ENCODE measurements at places on chromosomes 1 and 21.

DNA sequence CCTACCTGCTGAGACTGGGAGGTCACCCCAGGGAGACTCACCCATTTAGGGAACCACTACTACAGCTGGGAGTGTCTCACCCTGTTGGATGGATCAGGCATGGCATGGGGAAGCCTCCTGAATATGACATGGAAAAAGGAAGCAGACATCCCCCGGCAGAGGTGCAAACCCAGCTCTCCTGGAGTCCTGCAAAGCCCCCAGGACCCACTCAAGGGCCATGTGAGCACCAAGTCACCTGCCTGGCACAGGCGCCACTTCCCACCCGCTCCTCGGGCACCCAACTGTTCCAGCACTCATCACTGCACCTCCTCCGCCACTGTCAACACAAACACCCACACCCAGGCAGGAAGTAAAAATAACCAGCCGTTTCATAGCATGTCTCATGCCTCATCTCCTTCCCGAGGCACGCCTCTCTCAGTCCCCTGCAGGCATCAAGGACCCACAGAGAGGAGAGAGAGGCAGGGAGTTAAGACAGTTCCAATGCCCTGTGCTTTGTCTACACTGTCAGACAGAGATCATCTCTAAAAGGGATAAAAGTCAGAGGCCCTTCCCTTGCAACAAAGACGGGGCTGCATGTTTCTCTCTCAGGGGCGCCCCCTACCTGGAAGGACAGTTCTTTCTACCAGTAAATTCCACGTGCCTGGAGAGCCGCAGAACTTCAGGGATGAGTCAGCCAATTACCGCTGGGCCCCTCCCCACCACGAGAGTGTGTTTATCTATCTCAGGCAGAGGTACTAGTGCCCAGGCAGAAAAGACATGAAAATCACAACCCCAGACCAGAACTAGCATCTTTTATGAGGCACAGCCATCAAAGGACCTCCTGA is 150.1 kb upstream of the SOD1 start:
- peak; percentile 65 for DNase-seq

- DNase-seq, result no peak
Measured at GRCh38 chr1:204645666-204646065, 39.9 kb downstream of the LRRN2 start.

DNA sequence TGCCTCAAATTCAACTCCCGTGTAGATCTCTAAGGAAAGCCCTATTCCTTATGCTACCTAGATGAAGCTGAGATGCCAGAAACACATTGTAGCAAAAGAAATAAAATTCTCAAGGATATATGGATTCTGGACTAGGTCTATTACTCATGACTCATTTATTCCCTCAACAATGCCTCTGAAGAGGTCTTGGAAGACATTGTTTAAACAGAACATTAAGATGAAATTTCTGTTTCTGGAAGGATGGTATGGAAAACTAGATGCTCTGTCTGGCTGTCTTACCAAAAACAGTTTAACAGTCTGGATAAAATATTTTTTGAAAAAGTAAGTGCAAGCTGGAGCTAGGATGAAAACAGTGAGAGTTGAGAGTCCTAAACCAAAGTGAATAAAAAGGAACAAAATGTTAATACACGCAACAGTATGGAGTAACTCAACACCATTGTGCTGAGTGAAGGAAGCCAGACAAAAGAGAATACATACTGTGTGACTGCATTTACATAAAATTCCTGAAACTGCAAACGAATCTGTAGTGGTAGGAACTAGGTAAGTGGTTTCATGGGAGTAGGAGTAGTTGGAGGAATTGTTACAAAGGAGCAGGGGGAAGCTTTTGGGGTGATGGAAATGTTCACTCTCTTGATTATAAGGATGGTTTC is 59.3 kb upstream of the GNG12 start:
- no peak for DNase-seq

- DNase-seq, result no peak
Measured at GRCh38 chr21:42236014-42236413, 17.1 kb downstream of the ABCG1 start.

DNA sequence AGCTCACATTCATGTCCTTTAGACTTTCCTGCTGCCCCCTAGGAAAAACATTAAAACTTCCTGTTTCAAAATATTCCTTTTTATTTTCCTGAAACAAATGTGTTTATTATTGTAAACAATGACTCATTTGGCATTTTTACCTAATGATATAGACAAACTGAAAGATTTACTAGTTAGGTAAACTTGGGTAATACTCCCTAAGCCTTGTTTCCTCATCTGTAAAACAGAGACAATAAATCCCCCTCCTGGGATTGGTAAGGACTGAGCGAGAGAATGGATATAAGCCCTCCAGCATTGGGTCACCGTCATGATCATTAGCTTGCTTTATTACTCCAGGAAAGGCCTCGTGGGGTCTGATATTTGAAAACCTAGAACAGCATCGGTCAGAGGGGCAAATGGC is 59.8 kb downstream of the LPAR3 start:
- DNase-seq, result no peak

GRCh38 chr1:150441121-150441520 is 46.1 kb upstream of the TARS2 start:
- no peak for DNase-seq

- no peak for DNase-seq
Measured at GRCh38 chr1:196302420-196302819, 305.8 kb downstream of the KCNT2 start.

- DNase-seq, result no peak
Measured at GRCh38 chr1:40917995-40918711, 56.0 kb upstream of the CITED4 start.

DNA sequence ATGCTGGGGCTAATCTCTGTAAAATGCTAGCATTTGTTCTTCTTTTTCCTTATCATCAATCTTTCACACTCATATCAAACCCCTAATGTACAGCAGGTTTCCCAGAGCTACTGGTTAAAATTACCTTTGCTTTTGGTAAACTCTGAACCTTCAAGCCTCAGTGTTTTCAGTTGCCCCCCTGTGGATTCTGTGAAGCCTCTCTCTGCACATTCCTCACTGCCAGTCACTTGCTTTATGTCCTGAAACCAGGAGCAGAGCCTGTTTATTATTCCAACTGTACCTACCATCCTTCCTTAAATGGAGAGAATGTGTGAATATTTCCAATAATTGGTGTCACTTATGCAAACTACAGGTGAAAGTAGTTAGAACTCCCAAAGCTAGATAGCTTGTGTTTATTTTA is 134.2 kb downstream of the NEK7 start:
- DNase-seq, result no peak

All from activated CD8-positive, alpha-beta memory T cell treated with anti-CD3 and anti-CD28 coated beads for 4 hours (primary cell).